Uterus (tissue), 4 donors: ENCODE measurements at places on chromosomes 12 and 14. TPM values are rescaled to one million over a fixed set of nuclear protein-coding genes. Genes with fewer than 3 reads are reported as not detected.

CCDC196 gene
- not detected for total RNA-seq

FBRSL1 gene
- total RNA-seq, result 59.1 TPM

AMN gene
- not detected for total RNA-seq

AMDHD1 gene
- total RNA-seq, result 1.8 TPM

EIF2S3B gene
- 0.58 TPM for total RNA-seq

C1R gene
- 289 TPM for total RNA-seq

RFLNA gene
- total RNA-seq, result 13.7 TPM

HHIPL1 gene
- under 0.01 TPM for total RNA-seq

ETFBKMT gene
- 1.3 TPM for total RNA-seq

KCNK10 gene
- total RNA-seq, result not detected

RBMS2 gene
- total RNA-seq, result 107 TPM

DDIT3 gene
- 2.3 TPM for total RNA-seq

MLXIP gene
- 21.5 TPM for total RNA-seq

KLRC2 gene
- not detected for total RNA-seq

PRPH gene
- not detected for total RNA-seq

DNA sequence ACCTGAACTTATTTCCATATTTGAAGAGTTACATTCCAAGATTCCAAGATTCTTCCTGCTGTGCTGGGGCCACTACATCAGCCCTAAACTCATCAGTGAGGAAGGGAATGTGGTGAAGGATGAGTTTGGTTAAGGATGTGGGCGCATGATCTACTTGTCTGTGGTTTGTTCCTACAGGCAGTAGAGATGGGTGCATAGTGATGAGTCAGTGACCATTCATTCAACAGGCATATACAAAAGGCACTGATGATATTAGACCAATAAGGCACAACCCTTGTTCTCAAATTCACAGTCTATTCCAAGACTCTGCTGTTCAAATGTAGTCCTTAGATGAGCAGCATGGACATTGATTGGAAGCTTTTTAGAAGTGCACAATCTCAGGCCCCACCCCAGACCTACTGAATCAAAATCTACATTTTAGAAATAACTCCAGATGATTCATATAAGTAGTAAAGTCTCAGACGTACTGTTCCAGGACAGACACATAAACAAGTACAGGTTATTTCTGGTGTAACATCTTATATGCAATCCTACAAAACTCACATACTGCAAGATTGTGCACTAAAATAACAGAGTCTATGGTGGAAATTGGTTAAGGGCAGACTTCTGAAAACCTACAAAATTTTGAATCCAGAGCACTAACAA is 47.7 kb upstream of the MAP3K9 start:
- no peak for DNase-seq

GRCh38 chr12:93483151-93483807 is 16.0 kb downstream of the MRPL42 start:
- no peak for DNase-seq

GRCh38 chr12:25458047-25458552 is 95.0 kb downstream of the LMNTD1 start:
- no peak for DNase-seq

DNA sequence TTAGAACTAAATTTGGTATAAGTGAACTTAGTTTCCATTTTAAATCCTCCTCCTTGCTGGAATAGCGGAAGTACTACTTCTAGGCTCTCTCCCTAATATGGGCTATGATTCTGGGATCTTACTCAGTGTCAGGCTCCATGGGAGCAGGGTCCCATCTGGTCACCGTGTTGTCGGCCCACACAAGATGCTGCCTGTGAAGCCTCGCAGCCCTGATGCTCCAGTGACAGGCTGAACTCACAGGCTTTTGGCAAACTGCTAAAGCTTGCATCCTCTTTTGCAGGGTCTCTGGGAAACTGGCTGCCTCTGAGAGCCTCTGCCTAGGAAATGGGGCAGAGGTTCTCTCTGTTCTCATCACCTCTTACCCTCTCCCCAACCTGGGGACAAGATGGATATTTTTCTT is 88.4 kb downstream of the RPAP3 start:
- no peak for DNase-seq

- no peak for DNase-seq
Measured at GRCh38 chr14:76463105-76463504, 87.2 kb downstream of the ESRRB start.

- peak; percentile 15 for DNase-seq
Measured at GRCh38 chr14:82710267-82710841, 1176.7 kb upstream of the SEL1L start.

- peak; percentile 33 for DNase-seq
Measured at GRCh38 chr12:67649570-67650387, 1.2 kb downstream of the DYRK2 start.

- no peak for DNase-seq
Measured at GRCh38 chr14:22448905-22449599, 140.0 kb downstream of the DAD1 start.

DNA sequence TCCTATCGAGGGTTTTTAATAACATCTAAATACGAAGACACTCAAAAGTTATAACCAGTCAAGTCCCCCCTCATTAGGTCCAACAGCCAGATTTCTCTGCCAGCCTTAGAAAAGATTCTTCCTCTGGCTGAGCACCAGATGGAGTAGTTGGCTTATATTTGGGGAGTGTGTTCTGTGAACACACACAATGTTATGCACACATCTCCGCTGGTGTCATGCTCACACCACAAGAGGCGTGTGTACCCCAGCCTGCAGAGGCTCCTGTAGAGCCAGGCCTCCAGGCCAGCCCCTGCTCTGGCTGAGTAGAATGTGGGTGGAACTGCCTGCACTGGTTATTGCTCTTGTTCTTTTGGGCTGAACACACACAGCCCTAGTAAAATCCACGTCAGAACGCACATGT is 64.0 kb downstream of the PIWIL1 start:
- DNase-seq, result no peak

DNA sequence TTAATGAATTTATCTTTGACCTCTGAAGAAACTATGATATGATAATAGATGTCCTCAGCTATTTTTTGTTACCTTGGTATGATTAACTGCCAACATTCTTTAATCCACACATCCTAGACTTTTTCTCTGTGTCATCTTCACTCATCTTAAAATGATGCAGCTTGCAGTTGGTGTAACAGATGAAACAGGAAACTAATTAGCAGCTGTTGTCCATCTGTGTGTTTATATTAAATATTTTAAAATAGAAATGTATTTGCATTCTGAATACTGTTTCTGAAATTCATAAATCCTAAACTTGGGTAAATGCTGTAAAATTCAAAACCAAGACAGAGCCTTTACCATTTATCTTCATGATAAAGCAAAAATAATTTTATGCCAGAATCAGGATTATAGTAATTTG is 56.1 kb upstream of the GARIN2 start:
- no peak for DNase-seq

DNA sequence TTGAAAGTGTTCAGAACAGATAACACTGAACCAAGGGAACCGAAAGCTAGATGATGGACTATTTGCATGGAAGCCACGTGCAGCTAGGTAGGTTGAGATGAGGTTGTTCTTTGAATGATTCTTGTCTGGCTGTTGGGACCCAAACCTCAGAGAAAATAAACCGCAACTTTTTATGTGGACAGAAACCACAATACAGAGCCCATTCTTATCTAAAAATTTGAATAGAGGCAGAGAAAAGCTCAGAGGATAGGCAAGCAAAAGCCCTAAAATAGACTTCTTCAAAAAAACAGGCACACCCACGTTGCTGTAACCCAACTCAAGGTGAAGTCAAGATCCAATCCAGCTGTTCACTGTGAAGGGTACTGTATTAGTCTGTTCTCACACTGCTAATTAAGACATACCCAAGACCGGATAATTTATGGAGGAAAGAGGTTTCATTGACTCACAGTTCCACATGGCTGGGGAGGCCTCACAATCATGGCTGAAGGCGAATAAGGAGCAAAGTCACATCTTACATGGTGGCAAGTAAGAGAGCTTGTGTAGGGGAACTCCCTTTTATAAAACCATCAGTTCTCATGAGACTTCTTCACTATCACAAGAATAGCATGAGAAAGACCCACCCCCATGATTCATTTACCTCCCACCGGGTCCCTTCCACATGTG is 353.8 kb downstream of the AACS start:
- DNase-seq, result no peak

- no peak for DNase-seq
Measured at GRCh38 chr14:70789361-70789760, 20.0 kb downstream of the MAP3K9 start.

GRCh38 chr12:8904665-8905064 is 9.6 kb upstream of the PHC1 start:
- DNase-seq, result no peak

DNA sequence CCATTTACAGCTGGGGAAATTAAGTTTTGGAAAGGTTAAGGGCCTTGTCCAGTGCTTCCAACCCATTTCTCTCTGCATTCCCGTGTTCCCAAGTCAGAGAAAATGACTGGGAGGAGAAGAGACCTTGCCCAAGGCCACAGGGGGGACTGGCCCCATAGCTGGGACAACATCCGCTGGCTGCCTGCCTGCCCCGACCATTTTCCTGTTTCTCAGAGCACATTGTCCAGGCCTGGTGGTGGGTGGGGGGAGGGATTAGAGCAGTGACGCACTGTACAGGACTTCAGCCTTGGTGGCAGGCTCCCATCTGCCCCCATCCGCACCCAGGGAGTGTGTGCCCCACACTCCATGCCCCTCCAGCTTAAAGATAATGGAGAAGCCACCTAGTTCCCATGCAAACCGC is 27.7 kb downstream of the DIO3 start:
- DNase-seq, result no peak

DNA sequence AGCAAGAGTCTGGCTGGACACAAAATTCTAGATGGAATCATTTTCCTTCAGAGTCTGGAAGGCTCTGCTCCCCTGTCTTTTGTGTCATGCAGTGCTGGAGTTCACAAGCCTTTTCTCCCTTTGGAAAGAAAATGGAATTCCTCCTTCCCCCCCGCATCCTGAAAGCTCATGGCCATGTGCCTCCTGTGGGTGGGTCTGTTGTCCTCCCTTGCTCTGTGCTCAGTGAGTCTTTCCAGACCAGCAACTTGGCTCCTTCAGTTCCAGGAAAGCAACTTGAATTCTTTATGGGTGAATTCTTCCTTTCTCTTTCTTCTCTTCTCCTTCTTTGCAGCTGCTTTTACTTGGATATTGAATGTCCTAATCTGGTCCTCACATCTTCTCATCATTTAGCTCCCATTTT is 70.2 kb downstream of the TUNAR start:
- DNase-seq, result peak; percentile 58

- no peak for DNase-seq
Measured at GRCh38 chr14:93735206-93735605, 53.1 kb downstream of the PRIMA1 start.

DNA sequence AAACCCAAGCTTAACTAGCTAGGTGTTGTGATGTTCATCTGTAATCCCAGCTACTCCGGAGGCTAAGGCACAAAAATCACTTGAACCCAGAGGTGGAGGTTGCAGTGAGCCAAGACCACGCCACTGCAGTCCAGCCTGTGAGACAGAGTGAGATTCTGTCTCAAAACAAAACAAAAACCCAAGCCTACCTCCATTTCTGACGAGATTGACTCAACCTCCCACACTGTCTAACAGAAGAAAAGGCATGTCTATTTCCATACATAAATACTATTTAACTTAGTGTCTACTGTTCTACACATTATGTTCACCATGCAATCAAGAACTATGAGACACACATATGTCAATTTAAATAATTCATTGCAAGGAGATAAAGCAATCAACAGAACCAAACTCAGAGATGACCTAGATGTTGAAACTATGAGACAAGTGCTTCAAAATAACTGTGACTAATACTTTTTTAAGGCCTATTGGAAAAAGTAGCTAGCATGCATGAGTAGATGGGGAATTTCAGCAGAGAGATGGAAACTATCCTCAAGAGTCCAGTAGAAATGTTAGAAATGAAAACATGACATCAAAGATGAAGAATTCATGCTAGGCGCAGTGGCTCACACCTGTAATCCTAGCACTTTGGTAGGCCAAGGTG is 75.9 kb upstream of the DHRS4 start:
- no peak for DNase-seq

DNA sequence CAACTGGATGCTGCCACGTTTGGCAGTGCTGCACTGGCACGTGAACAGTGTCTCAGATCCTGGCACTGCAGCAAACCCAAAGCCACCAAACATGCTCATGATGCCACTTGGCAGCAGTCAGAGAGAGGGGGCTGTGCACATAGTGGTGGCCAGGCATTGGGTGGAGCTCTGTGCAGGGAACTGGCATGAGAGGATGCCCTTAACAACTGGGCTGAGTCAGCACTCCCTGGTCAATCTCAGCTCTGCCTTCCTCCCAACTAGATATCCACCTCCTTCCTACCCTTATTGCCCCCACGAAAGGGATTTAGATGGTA is 37.0 kb downstream of the ZFHX2 start:
- DNase-seq, result no peak

GRCh38 chr12:99027461-99027860 is 382.4 kb downstream of the APAF1 start:
- DNase-seq, result no peak

DNA sequence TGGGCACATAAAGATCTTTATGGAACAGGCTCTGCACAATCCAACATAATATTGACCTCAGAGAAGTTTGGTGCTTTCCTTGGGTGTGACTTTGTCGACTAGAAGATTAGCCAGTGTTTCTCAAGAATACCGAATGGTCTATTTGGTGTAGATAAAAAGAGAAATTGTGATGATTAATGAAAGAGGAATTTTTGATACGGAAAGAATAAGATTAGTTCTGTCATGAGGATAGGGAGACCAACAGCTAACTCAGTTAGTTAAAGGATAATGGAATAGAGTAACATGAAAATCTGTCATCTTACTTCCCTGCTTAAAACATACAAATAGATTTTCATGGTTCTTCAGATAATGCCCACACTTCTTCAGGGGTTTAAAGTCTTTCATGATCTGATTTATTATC is 24.2 kb downstream of the PTPRO start:
- no peak for DNase-seq

DNA sequence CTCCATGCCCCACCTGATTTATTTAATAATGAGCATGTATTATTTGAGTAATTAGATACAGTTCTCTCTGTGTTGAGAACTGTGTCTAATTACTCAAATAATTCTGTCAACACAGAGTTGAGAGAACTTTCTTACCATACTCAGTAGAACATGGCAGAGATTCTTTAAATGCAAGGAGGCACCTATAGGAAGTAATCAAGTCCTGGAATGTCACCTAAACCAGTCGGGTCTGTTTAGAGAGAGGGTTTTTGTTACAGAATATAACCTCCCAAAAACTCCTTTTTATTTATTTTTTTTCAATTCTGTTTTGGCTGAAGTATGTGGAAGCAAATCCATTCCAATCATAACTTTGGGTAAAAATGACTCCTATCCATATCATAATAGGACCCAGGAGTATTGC is 37.5 kb upstream of the CIT start:
- no peak for DNase-seq

DNA sequence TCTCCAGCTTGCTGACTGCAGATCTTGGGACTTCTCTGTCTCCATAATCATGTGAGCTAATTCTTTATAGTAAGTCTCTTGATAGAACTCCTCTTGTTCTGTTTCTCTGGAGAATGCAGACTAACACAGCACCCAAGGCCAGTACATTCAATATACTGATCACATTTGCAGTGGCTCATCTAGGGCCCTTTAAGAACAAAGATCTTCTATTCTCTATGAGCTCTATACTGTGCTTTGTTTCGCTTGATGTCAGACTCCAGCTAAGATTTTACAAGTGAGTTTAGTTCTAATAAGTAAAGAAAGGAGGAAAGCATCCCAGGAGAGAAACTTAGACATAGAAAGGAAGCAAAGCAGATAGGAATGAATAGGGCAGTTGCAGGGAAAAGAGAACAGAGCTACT is 69.3 kb upstream of the TMPO start:
- no peak for DNase-seq

GRCh38 chr12:2198005-2198501 is 145.3 kb downstream of the CACNA1C start:
- peak; percentile 60 for DNase-seq

- DNase-seq, result peak; percentile 28
Measured at GRCh38 chr12:64826234-64826633, 1.8 kb downstream of the TBC1D30 start.
